SK-N-SH (cell line): ENCODE measurements at places on chromosomes 2 and 18. TPM values are rescaled to one million over a fixed set of nuclear protein-coding genes. Genes with fewer than 3 reads are reported as not detected.

DNA sequence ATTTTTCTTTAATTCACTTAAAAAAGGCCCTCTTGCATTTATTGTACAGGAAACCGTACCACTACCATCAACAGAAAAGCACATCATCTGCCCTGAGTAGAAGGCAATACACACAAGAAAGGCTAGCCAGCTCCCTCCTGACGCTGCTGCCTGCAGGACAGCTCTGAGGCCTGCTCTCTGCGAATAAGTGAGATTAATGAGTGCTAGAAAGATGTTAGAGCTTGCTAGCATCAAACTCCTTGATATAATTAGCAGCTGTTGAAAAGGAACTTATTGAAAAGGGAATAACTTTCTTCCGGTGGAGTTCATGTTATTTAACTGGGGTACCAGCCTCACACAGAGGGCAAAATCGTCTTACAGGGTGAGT, 56.1 kb downstream of the INHBB start:
- DNase-seq: no peak

GRCh38 chr2:170512266-170512665, 202.9 kb upstream of the SP5 start:
- no peak for DNase-seq

The CABLES1 gene
- 1.8 and 2.2 TPM in 2 replicates for polyA plus RNA-seq

GRCh38 chr2:174334781-174335251, at the start of gene SP9:
Gene SP9 (plus strand): TSS chr2:174334954. CDS start chr2:174335093, 139 bp downstream.
- peak; percentile 91 for DNase-seq

DNA sequence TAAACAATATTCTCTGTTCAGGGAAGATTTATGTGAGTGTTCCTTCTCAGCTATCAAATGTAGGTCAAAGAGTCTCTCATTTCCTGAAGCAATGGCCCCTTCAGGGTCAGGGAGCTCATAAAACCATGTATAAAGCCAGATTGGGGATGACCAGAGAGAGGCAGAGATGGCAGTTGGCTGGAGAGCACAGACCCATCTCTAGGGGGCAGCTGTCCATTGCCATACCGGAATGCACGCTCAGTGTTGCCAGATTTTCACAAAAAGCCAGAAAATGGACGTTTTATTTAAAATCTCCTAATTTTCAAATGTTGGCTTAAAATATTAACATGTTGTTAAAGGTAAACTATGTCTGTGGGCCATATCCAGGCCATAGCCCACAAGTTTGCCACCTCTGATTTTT, 1920.7 kb upstream of the CELF4 start:
- no peak for DNase-seq

GRCh38 chr2:147546109-147546508, 298.7 kb upstream of the ACVR2A start:
- no peak for DNase-seq

- DNase-seq: no peak
Measured at GRCh38 chr18:51082571-51083267, 52.7 kb downstream of the SMAD4 start.

The AGXT gene
- polyA plus RNA-seq: not detected in 2 replicates

DNA sequence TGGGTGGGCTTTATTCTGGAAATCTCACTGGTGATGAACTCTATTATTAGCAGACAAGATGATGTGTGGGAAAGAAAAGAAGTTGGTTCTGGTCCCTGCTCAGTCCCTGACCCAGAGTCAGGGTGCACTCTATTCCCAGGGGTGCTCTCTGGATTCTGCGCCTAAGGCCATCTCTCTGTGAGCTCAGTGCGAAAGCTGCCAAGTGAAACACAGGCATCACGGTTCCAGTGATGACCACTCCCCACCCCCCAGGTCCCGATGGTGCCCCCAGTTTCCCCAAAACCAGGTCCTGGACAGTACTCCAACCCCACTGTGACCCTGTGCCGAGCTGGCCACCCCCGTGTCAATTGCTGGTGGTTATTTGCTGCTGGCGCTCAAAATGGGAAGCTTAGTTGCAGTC, 30.1 kb downstream of the RHOB start:
- DNase-seq: no peak

DNA sequence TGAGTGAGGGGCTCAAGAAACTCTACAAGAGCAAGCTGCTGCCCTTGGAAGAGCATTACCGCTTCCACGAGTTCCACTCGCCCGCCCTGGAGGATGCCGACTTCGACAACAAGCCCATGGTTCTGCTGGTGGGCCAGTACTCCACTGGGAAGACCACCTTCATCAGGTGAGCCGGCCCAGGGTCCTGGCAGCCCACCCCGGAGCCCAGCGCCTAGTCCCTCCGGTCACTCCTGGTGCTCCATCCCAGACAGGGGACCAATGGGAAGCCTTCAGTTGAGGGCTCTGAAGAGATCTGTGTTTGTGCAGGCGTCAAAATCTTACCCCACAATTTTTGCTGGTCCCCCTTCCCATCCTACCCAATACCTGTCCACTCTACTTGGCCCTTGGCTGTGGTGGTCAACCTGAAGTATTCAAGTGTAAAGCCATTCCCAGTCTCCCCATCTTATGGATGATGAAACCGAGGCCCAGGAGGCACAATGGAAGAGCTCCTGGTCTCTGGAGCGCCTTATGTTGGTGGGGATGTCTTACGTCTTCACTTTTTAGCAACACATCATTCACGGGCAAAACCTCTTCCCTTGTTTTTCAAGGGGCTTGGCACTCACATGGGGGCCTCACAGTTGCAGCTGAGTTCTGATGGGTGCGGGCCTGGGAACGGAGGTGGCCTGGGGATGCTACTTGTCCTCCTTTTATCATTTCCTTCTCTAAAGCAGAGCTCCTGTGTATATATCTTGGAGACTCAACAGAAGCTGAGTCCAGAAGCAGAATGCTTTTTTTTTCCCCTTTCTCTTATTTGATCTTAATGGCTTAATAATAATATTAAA, 941 bp downstream of the EHD3 start:
- DNase-seq: peak; percentile 48

The HJURP gene
- polyA plus RNA-seq: 13.2 and 16.5 TPM in 2 replicates
